ENCODE measurements at places on chromosomes 1 and 21.

- no peak for DNase-seq
These were observed 15.7 kb downstream of the RPTN start for GRCh38 chr1:152143150-152143887.

- DNase-seq, result no peak
These were observed 58.2 kb downstream of the PDE9A start for GRCh38 chr21:42711667-42712066.

DNA sequence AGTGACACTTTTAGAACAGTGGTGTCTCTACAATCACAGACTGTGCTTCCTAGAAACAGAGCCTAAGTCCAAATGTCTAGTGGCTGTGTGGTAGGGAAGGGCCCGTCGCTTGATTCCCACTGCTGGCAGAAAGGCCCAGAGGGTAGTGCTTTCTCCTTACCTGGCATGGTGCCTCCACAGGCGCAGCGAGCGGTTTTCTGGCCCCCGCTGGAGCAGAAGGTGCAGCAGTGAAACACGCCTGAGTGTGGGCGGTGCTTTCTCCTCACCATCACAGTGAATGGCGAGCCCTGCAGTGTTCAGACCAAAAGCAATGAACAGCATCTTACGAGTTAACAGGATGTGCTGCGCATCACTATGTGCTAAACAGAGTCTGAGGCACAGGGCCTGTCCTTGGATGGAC, 8.3 kb downstream of the TRIM45 start:
- DNase-seq, result no peak

DNA sequence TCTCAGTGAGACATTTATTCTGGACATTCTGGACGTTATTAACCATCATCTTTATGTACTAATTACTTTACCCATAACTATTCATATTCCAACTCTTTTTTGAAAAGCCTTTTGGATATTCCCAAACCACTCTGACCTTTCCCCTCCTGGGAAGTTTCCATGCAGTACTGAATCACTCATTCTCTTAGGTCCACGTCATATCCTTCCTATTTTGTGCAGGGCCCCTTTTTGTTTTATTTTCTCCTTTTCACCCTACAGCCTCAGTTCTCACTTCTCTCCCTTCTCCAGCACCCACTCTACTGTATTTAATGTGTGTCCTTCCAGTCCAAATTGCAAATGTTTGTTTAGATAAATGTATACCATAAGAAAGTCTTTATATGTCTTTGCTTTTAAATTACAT, 16.4 kb upstream of the ATP1A1 start:
- no peak for DNase-seq

GRCh38 chr1:13786541-13786940, 86.6 kb downstream of the PRDM2 start:
- DNase-seq, result no peak

DNA sequence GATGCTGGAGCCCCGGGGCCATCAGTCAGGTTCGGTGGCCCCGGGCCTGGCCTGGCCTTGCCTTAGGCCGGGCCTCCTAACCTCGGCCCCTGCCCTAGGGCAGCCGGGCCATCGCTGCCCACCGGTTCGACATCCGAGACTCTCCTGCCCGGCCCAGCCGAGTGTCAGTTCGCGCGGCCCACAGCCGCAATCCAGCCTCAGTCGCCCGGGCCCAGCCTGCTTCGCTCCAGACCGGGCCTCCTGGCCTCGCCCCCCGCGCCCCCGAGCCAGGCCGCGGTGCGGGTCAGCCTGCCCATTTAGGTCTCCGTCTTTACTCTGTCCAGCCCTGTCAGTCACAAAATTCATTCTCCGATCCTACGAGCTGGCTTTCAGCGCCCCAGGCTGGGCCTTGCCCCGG, 777 bp downstream of the LRRC41 start:
- DNase-seq, result no peak

GRCh38 chr21:44846485-44847260, 26.8 kb downstream of the PTTG1IP start:
- no peak for DNase-seq

DNA sequence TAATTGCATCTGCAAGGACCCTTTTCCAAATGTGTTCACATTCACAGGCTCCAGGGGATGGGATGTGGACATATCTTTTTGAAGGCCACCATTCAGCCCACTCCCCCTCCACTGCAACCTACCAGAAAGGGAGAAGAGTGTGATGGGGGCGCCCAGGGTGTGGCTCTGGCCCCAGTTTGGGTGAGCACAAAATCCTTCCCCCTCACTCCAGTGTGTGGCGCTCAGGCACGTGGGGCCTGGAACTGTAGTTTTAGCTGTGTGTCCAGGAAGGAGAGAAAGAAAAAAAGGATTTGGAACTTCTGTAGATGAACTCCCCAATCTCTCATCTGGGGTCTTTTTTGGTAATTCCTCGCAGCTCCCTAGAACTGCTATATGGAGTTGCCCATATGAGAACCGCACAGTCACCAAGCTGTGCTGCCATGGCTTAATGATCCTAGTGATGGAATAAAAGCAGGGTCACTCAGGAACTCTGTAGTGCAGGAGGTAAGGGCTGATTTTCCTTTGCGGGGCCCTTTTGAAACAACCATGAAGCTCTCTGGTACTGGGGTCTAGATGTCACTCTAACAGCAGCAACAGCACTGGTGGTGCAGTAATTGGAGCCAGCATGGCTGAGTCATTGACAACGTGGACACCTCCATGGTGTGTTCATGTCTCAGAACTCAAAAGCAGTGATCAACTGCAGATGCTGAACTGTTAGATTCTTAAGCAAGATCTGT, 17.0 kb downstream of the AGT start:
- no peak for DNase-seq

DNA sequence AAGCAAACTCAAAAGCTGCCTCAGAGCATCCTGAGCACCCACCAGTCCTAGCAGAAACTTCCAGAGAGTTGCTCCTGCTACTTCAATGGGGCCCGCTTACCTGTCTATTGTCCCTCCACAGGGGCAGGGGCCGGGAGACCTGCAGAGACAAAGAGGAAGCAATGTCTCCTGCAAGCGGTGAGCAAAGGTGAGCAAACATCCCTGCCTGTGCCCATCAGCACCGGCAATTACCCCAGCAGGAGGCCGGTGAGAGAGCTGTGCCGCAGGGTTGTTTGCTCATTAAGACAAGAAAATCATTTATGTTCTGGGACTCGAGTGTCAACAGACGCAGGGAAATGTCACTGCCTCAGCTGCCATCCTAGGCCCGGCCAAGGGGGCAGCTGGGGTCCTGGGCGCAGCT, 53.8 kb upstream of the TARDBP start:
- no peak for DNase-seq

GRCh38 chr1:48793863-48794262, 17.2 kb upstream of the BEND5 start:
- DNase-seq, result no peak

DNA sequence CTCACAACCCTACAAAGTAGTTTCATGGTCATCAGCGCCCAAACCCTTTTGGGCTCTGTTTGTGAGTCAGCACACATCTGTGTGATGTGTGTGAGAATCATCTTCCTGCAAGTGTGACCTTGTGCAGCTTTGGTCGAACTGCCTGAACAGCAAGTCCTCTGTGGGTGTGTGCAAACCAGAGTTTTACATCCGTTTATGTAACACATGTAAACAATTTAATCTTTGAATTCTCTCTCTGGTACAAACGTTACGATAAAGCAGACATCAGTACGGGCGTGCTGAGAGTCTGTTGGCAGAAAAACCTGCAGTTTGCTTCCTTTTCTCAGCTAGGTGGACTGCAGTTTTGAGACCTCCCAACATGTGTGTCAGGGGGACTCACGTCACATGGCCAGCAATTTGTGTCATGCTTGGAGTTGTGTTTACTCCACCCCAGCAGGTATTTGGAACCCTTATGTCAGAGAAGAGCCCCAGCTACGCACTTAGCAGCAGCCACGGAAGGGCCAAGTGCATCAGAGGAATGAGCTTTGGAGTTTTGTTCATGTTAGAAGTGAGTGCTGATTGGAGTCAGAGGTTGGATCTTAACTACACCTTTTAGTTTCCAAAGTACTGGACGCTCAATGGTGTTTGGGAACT, 230.8 kb downstream of the PAPPA2 start:
- DNase-seq, result no peak

DNA sequence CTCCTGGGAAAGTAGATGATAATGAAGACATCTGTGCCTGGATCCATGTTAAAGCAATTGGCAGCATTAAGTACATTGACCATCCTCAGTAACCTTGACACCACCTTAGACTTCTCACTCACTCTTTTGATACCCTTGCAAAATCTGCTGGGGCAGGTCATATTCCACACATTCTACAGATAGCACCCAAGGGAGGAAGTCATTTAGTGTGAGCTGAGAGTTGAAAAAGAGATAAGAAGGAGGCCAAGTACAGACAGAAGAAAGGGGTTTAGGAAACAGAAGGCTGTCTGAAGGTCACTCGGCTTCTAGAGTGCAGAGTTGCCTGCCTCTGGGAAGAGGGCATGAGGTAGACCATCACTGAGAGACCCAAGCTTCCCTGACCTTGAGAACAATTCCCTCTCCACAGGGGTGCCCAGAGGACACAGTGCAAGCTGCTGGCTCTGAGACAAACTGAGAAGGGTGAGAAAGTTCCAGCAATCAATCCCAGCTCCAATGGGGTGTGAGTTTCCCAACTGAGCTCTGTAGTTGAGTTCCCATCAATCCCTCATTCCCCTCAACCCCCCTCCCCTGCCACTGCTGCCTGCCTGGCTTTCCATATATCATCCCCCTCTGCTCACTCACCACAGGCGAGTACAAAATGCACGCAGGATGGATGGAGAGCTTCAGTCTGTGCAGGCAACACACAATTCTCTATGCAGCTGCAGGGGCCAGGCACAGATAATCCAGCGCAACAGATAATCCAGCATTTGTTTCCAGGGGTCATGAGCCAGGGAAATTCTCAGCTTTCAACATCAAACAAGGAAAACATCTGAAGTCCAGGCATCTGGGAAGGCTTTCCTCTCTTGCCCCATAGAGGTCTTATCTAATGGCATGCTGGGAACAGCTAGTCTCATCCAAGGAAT, 7.4 kb upstream of the MOB3C start:
- DNase-seq, result no peak

- no peak for DNase-seq
These were observed 1.0 kb upstream of the TNFSF4 start for GRCh38 chr1:173208146-173208545.

- peak; percentile 95 for DNase-seq
These were observed 14.6 kb downstream of the RIPK4 start for GRCh38 chr21:41752231-41752681.

DNA sequence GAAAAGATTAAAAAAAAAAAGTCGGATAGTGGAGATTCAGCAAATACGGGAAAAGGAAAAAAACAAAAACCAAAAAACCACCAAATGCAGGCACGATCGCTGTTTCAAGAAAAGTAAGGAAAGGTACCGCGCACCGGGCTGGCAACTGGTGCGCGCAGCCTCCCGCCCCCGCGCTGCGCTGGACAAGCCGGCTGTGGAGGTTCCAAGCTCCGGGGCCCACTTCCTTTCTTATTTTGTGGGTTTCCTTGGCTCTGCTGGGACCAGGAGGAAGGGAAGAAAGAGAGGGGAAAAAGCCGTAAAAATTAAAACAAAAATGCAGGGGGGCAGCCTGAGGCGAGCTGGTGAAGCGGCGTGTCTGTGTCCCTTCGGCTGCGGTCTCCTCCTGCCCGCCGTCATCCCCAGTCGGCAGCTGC, 233 bp downstream of the ADAMTS5 start:
- no peak for DNase-seq

DNA sequence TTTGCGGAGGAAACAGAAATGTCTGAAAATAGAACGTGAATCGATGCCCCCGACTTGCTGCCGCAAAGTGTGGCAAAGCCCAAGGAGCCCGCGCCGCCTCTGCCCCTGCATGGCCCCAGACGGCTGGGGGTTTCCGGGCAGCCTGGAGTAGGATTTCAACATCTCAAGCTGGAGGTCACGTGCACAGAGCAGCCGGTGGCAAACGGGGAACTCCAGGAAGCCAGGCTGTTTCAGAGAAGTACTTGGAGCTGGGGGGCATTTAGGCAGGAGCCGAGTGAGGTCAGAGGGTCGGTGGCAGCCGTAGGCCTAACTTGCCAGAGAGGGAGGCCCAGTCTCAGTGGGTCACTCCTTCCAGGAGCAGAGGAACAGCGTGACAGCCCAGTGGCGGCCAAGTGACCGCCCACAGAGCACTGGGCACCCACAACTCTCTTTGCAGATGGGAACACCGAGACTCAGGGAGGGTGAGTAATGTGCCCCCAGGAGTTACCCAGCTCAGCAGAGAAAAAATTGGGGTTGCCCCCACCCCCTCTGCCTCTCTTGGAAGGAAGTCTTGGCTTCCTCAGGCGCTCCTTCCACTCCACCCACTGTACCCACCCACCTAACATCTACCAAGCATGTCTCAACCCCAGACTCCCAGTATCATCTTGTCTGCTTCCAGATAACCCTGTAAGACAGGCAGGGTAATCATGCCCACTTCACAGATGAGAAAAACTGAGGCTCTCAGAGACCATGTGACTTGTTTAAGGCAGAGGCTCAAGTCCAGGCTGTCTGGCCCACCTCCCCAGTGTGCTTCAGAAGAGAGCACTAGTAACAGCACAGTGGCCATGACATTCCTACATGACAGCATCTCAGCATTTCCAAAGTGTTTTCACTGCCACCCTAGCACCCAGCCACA, 179.4 kb downstream of the HIVEP3 start:
- DNase-seq, result no peak

- no peak for DNase-seq
These were observed 28.8 kb upstream of the PPP2R5A start for GRCh38 chr1:212256369-212256768.

GRCh38 chr1:165137551-165138316, 218.8 kb downstream of the LMX1A start:
- DNase-seq, result no peak

GRCh38 chr1:24412408-24412807, 1.2 kb downstream of the STPG1 start:
- DNase-seq, result no peak

- no peak for DNase-seq
These were observed 168.1 kb downstream of the PLA2G4A start for GRCh38 chr1:186996816-186997215.

DNA sequence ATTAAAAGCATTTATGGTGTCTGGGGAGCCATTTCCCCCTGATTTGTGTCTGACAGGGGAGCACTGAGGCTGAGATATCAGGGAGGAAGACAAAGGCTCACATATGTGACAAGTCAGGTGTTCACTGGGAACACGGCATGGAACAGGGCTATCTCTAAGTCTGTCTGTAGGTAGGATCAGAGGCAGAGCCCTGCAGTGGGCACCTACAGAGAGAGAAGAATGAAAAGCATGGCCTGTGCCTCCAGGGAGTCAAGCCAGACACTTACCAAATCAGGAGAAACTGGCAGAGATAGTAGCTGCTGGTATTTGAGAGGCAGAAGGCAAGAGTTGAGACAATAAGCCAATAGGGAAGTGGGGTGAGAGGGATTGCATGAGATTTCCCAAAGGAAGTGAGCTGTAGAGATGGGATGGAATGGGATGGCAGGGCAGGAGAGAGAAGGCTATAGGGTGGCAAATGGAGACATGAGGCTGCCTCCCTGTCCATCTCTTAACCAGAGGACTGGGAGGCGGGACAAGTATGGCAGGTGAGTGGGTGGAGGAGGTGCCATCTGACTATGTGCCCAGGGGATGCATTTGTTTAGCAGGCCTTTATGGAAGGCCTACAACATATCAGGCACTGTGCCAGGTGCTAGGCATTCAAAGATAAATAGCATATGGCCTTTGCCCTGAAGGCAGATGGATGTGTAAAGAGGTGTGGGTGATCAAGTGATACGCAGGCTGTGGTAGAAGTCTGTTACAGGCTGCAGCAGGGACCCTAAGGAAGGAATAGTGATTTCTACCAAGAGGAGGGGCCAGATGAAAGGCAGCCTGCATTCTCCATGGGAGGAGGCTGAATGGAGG, 136.2 kb upstream of the IPO9 start:
- no peak for DNase-seq
